ENCODE measurements at places on chromosomes 3 and 15.

DNA sequence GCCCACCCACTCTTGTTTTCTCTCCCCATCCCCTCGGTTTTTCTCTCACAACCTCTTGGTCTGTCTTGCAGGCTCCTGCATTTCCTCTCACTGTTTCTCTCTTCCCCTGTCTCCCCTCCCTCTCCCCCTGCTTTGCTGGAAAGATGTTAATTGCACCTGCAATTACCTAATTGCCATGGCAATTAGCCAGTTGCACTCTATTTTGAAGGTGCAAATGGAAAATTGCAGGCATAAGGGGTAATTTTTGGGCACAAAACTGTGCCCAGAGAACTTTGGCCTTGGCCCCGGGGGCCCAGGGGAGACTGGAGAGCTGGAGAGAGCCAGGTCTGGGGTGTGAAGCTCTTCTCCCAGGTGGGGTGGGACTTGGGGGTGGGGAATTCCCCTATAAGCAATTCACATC is 164.5 kb upstream of the TLE3 start:
- DNase-seq, result no peak

- peak; percentile 61 for DNase-seq
Measured at GRCh38 chr15:70722266-70723121, 40.9 kb downstream of the UACA start.

DNA sequence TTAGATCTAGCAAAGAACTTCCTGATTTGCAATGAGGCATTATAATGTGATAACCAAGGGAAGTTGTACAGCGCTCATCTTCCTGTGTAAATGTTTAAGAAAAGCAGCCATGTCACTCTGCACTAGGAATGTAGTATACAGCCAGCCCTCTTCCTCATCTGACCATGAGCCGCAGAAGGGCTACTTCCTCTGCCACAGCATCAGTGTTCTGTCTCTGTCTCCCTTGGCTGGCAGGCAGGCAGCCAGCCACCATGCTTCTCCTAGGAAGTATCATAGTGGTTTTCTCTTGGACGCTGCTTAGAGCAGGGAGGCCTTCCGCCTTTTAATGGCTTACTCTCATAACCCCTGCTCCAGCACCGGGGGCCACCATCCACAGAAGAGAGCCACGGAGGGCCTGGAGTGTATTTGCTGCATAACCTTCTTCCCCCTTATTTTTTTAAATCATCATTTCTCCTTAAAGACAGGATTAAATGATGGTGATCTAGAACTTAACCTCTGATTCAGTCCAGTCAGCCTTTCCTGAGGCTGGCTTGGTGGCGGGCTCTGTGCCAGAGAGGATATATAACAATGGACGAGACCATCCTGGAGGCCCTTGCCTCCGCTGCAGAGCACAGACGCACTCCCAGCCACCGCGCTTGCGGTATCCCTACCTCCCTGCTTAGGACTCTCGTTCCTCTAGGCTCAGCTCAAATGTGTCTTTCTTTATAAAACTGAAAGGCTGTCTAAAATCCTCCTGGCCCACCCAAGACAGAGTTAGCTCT is 57.3 kb upstream of the PLXNA1 start:
- DNase-seq, result no peak

GRCh38 chr3:186239321-186239720 is 122.7 kb downstream of the DGKG start:
- DNase-seq, result no peak

- peak; percentile 44 for DNase-seq
Measured at GRCh38 chr15:74252291-74252690, 16.2 kb downstream of the CCDC33 start.

- peak; percentile 36 for DNase-seq
Measured at GRCh38 chr3:40258555-40258954, 51.0 kb upstream of the EIF1B start.

DNA sequence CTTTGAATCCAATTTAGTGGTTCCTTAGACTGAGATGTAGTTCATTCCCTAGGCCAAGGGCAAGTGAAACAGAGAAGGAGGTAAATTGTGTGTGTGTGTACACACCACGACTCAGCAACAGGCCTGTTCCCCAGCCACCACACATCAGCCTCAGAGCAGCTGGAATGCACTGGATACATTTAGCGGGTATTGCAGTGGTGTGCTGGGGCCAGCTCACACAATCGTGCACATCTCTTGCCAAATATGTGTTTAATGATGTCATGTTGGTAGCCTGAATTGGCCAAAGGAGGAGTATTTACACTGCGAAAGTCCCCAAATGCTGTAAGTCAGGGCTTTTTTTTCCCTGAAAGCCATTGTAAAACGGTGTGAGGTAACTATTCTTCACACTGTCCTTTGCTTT is 82.3 kb downstream of the RBPMS2 start:
- peak; percentile 88 for DNase-seq

DNA sequence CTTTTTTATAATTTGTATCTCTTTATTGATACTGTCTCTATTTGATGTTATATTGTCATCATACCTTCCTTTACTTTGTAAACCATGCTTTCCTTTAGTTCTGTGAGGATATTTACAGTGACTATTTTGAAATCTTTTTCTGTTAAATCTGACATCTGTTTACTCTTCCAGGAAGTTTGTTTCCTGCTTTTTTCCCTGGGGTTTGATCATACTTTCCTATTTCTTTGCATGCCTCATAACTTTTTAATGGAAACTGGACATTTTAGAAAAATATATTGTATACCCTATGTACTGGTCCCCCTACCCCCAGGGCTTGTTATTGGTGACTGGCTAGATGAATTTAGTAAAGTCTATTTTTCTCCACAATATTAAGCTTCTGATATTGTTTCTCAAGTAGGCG is 115.1 kb downstream of the C3orf70 start:
- no peak for DNase-seq

DNA sequence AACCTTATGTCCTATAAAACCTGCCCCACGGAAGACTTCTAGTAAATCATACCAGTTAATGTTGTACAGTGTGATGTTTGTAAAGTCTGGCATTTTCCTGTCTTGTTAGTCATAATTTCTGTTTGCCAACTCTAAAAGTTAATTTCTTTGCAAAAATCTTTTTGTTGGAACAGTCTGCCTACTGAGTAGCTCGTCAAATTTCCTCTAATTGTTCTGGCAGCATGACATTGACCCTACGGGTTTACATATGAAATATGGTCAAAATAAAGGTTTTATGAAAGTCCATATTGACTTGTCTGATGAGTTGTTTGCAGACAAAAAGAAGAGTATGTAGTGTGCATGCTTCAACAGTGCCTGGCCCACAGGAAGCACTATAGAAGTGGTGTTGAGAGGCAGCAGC is 79.8 kb upstream of the SOX2 start:
- DNase-seq, result no peak

DNA sequence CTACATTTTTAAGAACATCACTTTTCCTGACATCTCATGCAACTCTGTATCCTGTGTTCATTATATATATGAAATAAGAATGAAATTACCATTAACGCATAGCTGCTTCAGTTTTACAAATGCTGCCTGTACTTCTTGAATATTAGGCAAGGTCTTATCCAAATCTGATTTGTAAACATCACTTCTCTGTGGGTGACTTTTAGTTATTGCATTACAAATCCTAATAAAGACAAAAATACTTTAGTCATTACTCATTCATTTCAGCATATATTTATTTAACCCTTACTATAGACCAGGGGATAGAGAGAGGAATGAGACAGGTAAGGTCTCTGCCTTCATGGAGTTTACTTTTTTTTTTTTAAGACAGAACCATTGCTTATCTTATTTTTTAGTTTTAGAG is 36.8 kb downstream of the MTMR10 start:
- no peak for DNase-seq

DNA sequence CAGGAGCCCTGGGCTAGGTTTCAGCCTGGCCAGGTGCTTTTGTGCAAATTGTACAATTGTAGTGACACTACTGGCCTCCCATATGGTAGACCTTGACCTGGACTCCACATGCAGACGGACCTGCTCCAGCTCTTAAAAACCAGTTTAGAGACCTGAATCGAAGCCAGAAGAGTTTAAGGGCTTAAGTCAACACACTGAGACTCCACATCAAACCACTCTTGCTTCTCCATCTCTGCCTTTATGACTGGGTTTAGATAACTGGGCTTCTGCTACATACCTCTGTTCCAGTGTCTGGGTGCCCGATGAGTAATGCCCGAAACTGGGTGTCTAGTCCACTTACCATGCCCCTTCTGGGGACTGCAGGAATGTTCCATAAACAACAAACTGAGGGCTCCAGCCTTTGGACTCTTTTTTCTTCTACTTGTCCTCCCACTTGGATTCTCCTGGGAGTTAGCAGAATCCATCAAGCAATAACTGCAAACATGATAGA is 32.8 kb downstream of the TMEM212 start:
- DNase-seq, result no peak

- DNase-seq, result no peak
Measured at GRCh38 chr15:71224024-71224423, 108.8 kb downstream of the THSD4 start.

GRCh38 chr3:144173491-144173890 is 201.9 kb downstream of the DIPK2A start:
- no peak for DNase-seq

DNA sequence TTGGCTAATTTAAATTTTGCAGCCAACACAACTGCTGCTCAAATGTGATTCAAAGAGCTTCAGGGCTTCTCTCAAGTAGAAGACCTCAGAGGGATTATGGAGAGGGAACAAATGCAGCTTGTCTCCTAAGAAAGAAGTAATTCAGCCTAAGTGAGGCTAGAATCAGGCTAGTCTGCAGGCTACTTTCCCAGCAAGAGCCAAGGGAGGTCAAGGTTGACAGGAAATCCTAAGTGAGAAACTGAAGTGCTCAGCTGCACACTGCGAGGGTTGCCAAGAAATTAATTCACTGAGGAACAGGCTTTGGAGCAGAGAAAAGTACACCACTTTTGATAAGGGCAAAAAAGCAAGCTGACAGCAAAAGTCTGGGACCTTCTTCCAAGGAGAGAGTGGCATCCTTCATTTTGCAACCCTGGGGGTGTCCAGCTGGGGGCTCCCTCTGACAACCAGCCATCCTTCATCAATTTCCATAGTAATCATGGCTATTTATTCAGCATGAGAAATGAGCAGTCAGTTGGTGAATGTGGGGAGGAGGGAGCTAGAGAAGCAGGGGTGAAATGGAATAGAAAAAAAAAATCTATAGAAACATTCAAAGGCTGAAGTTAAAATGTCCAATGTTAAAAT is 646.4 kb upstream of the ADAMTS9 start:
- DNase-seq, result no peak

- no peak for DNase-seq
Measured at GRCh38 chr3:196044513-196044912, 37.4 kb downstream of the TFRC start.

Measured in AG20443 (cell line).